ENCODE measurements at places on chromosomes 13 and 19.

GRCh38 chr13:77720988-77721387 is 23.5 kb downstream of the SLAIN1 start:
- DNase-seq = no peak
- no peaks in the 10 kb centered on the region for H3K27me3 ChIP-seq
- no peak overlapping the region for H3K27ac ChIP-seq
- H3K36me3 ChIP-seq = no peaks in the 10 kb centered on the region
- no peaks in the 10 kb centered on the region for H3K4me1 ChIP-seq
- no peak overlapping the region for H3K4me3 ChIP-seq

DNA sequence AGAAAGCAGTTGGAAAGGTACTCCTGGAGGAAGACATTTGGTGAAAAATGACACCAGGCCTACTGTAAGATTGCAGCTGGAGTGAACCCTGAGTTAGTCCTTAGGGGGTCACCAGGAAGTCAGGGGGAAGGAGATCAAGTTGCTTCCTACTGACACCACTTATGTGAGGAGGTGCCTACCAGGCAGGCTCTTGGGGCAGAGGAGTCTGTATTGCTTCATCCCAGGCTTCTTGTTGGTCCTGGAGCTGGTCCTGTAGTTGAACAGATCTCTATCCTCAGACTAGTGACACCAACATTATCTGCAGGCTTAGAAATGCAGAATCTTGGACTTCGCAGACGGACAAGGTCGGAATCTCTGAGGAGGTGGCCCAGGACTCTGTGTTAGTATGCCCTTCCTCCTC is 116.0 kb upstream of the ARGLU1 start:
- H3K27me3 ChIP-seq = no peaks in the 10 kb centered on the region
- DNase-seq = no peak
- H3K36me3 ChIP-seq = no peaks in the 10 kb centered on the region
- no peak overlapping the region for H3K27ac ChIP-seq

GRCh38 chr13:102323012-102323411 is 78.8 kb downstream of the FGF14 start:
- H3K4me3 ChIP-seq = no peak overlapping the region
- no peaks in the 10 kb centered on the region for H3K27me3 ChIP-seq
- H3K36me3 ChIP-seq = no peaks in the 10 kb centered on the region
- peaks cover 38% of the 10 kb centered on the region for H3K4me1 ChIP-seq

GRCh38 chr19:11092181-11092538 is 2.9 kb downstream of the LDLR start:
- H3K27ac ChIP-seq = peak overlapping the region; percentile 29
- H3K4me1 ChIP-seq = peaks cover 33% of the 10 kb centered on the region
- H3K4me3 ChIP-seq = no peak overlapping the region
- H3K36me3 ChIP-seq = no peaks in the 10 kb centered on the region
- no peaks in the 10 kb centered on the region for H3K27me3 ChIP-seq

DNA sequence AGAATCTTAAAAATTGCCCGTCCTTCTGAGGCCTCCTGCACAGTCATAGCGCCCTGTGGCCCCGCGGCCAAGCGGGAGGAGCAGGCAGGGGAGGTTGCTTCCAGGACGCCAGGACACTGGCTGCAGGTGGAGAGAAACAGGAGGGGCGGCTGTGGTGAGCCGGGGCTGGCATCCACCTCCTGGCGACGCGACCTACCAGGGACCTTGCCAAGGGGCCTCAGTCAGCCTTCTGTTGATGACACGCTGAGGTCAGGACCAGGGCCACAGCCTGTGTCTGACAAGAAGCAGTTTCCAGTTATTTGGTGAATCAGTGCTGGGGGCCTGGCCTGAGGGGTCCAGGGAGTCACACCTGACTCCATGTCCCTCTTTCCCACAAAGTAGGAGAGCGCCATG is 13.3 kb upstream of the MKNK2 start:
- H3K4me3 ChIP-seq = no peak overlapping the region
- H3K36me3 ChIP-seq = no peaks in the 10 kb centered on the region
- peak overlapping the region; percentile 60 for H3K27ac ChIP-seq
- H3K4me1 ChIP-seq = peaks cover 36% of the 10 kb centered on the region
- no peak for DNase-seq

GRCh38 chr13:37889102-37889501 is 19.5 kb upstream of the TRPC4 start:
- H3K27ac ChIP-seq = no peak overlapping the region
- no peaks in the 10 kb centered on the region for H3K4me1 ChIP-seq
- H3K36me3 ChIP-seq = no peaks in the 10 kb centered on the region
- H3K27me3 ChIP-seq = no peaks in the 10 kb centered on the region
- no peak for DNase-seq

DNA sequence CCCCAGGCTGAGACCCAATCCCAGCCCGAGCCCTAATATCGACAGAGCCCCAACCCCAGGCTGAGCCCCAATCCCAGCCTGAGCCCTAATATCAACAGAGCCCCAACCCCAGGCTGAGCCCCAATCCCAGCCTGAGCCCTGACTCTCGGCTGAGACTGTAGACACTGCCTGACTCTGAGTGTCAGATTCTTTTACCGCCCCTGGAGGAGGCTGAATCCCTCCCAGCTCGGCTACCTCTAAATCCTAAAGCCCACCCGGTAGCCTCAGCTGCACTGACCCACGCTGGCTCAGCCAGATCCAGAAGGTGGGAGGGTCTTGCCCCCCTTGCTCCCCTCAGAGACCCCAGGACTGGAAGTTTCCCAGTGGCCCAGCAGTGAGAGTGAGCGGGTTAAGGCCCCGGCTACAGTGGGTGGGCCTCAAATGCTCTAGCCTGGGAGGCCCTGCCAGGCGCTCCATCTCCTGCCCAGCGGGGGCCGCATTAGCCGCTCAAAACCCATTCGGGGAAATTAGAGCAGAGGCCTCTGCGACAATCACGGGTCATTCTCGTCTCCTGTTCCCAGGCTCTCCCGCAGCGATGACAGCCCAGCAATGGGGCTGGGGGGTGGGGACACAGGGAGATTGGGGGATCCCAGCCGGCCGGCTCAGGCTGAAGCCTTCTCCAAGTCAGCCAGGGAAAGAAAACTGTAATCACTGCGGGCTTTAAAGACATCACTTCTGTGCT is 43.8 kb downstream of the ZNRF4 start:
- no peaks in the 10 kb centered on the region for H3K4me1 ChIP-seq
- no peak overlapping the region for H3K27ac ChIP-seq
- no peak overlapping the region for H3K4me3 ChIP-seq
- DNase-seq = no peak

DNA sequence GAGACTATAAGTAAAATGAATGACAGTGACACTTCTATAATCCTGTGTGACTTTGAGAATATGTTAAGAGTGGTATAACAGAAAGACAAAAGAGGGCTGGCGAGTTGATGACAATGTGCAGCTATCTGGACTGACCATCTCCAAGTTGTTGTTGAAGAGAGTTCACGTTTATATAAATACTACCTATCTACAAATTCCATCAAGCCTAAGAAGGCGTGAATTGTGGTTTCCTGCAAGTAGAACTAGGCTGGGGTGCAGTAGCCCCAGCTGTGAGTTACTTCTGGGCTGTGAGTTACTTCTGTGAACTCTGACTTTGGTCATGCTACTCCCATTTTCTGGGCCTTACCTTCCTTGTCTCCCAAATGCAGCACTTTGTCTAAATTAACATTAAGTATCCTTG is 561.0 kb downstream of the TBC1D4 start:
- no peaks in the 10 kb centered on the region for H3K4me1 ChIP-seq
- H3K4me3 ChIP-seq = no peak overlapping the region
- no peaks in the 10 kb centered on the region for H3K36me3 ChIP-seq
- H3K27me3 ChIP-seq = no peaks in the 10 kb centered on the region
- no peak overlapping the region for H3K27ac ChIP-seq

DNA sequence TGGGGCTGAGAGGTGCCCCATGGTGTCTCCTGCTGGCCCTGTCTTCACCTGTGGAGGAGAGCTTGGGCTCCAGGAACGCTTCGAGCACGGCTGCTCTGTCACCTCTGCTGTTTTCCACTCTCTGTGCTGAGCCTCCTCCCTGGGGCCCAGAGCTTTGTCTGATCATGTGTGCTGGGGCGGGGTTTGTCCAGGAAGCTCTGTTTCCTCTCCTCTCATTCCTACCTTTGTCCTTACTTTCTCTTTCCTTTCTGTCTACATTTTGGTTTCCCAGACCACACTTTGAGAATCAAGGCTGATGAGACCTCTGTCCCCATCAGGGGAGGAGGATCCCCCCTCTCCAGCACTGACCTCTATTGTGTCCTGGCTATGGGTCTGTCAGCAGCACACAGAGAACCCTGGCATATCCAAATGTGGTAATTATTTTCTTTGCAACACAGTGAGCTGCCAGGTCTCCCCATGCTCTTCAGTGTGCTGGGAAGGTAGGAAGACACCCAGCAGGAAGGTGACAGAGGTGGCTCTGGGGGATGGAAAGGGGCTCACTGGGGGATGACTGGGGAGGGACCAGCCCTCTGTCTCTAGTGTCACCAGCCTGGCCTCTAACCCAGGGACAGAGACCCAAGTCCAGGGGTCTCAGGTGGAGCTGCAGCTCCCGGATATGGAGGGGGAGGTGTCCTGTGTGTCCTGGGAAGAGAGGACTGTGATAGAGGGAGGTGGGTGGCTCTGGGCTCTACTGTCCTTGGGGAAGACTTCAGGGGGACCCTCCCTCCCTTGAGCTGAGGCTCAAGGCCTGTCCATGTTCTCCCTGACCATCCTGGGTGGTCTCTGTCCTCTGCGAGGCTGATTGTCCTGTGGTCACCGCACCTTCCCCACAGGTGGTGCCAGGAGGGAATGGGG is at the start of gene CEACAM1:
CEACAM1 (minus strand) TSS at position 128 of the 894 bp plus-strand sequence; CDS start at position 21, 107 bp downstream.
- DNase-seq = no peak
- no peak within 1 kb of the TSS for H3K27ac ChIP-seq
- H3K27me3 ChIP-seq = no peaks in the 10 kb centered on the region
- no peak within 1 kb of the TSS for H3K4me3 ChIP-seq
- H3K36me3 ChIP-seq = no peaks in the 10 kb centered on the region

GRCh38 chr19:48510421-48511268 is 990 bp downstream of the LMTK3 start:
- peak overlapping the region; percentile 77 for H3K4me3 ChIP-seq
- no peaks in the 10 kb centered on the region for H3K4me1 ChIP-seq
- peak overlapping the region; percentile 44 for H3K27ac ChIP-seq
- peak; percentile 80 for DNase-seq

- no peaks in the 10 kb centered on the region for H3K27me3 ChIP-seq
- no peak overlapping the region for H3K4me3 ChIP-seq
- H3K36me3 ChIP-seq = no peaks in the 10 kb centered on the region
- DNase-seq = no peak
- H3K4me1 ChIP-seq = no peaks in the 10 kb centered on the region
Observed at GRCh38 chr13:53783471-53783870, 754.9 kb downstream of the OLFM4 start.

DNA sequence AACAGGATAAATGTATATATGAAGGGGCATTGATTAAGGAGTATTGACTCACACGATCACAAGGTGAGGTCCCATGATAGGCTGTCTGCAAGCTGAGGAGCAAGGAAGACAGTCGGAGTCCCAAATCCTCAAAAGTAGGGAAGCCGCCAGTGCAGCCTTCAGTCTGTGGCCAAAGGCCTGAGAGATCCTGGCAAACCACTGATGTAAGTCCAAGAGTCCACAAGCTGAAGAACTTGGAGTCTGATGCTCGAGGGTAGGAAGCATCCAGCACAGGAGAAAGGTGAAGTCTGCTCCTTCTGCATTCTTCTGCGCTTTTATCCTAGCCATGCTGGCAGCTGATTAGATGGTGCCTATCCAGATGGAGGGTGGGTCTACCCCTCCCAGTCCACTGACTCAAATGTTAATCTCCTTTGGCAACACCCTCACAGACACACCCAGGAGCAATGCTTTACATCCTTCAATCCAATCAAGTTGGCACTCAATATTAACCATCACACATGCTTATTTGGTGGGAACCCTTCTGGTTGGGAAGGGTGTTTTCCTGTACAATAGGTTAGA is 55.1 kb downstream of the SLAIN1 start:
- DNase-seq = no peak
- H3K27ac ChIP-seq = no peak overlapping the region
- no peaks in the 10 kb centered on the region for H3K27me3 ChIP-seq
- no peak overlapping the region for H3K4me3 ChIP-seq

DNA sequence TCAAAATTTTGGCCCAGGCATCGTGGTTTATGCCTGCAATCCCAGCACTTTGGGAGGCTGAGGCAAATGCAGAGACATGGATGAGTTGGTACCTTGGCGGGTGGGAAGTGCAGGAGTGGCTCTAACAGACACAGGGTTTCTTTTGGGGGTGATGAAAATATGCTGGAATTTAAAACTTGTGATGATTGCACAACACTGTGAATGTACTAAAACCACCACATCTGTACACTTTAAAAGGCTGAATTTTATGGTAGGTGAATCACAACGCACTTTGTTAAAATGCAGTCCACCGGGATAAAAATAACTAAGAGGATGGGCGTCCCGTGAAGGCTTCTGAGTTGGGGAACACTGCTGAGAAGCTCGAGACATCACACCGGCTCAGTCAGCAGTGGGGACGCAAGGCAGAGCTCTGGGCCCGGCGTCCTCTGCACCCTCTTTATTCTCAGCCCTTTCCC is 47.1 kb downstream of the MLLT1 start:
- no peak overlapping the region for H3K4me3 ChIP-seq
- no peaks in the 10 kb centered on the region for H3K27me3 ChIP-seq
- peaks cover 3% of the 10 kb centered on the region for H3K36me3 ChIP-seq
- H3K27ac ChIP-seq = no peak overlapping the region
- H3K4me1 ChIP-seq = 0 out of 2 replicates have a peak, but pooled peaks cover 5% of the 10 kb centered on the region

DNA sequence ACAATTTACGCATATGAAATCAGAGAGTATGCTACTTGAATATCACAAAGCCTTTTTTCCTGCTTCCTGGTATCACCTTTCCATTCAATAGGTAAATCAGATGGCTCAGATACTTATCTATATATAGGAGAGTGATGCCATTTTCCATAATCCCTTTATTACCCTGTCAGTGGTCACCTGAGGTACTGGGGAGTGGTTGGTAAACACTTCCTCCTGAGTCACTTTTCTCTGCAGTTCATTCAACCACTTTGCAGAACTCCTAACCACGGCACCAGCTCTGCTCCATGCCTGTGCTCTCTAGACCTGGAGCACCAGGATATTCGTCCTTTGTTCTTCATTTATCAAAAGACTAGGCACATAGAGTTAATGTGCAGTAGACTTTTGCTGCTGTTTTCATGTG is 748.5 kb upstream of the KLHL1 start:
- H3K36me3 ChIP-seq = no peaks in the 10 kb centered on the region
- no peaks in the 10 kb centered on the region for H3K27me3 ChIP-seq
- H3K4me3 ChIP-seq = no peak overlapping the region
- H3K4me1 ChIP-seq = no peaks in the 10 kb centered on the region
- H3K27ac ChIP-seq = no peak overlapping the region

GRCh38 chr19:55647732-55648584 is at the start of gene CCDC106:
Gene CCDC106 (plus strand): TSS chr19:55648212. CDS start chr19:55649047, 835 bp downstream.
- DNase-seq = peak; percentile 93
- peak within 1 kb of the TSS; percentile 94 for H3K27ac ChIP-seq
- H3K4me3 ChIP-seq = peak within 1 kb of the TSS; percentile 82
- H3K36me3 ChIP-seq = peaks cover 3% of the 10 kb centered on the region
- no peaks in the 10 kb centered on the region for H3K27me3 ChIP-seq

GRCh38 chr13:41085961-41086585 is 24.8 kb downstream of the WBP4 start:
- no peak for DNase-seq
- H3K4me1 ChIP-seq = no peaks in the 10 kb centered on the region
- H3K4me3 ChIP-seq = no peak overlapping the region
- no peaks in the 10 kb centered on the region for H3K27me3 ChIP-seq
- H3K36me3 ChIP-seq = peaks cover 27% of the 10 kb centered on the region
- H3K27ac ChIP-seq = no peak overlapping the region

Data from SK-N-SH (cell line).